ENCODE measurements at places on chromosomes 1 and 21.
A peak's percentile ranks its signal among the peaks of the same experiment; 100 is the strongest.

DNA sequence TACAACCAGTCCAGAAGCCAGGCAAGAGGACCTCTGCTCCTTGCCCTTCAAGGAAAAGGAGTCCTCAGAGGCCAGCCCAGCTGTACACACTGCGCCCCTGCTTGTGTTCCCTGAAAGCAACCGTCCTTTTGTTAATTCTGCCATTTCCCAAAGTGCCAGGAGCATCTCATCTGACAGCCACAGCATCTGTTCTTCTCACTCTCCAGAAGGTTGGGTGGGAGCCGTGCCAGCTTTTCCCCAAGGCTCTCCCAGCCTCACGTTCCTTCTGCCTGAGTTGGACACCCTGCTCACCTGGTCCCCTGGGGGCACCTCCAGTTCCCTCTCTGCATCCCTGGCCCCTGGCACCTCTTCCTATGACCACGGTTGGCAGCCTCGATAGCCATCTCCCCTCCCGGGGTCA, 10.5 kb upstream of the CNTN2 start:
- no peak for DNase-seq

DNA sequence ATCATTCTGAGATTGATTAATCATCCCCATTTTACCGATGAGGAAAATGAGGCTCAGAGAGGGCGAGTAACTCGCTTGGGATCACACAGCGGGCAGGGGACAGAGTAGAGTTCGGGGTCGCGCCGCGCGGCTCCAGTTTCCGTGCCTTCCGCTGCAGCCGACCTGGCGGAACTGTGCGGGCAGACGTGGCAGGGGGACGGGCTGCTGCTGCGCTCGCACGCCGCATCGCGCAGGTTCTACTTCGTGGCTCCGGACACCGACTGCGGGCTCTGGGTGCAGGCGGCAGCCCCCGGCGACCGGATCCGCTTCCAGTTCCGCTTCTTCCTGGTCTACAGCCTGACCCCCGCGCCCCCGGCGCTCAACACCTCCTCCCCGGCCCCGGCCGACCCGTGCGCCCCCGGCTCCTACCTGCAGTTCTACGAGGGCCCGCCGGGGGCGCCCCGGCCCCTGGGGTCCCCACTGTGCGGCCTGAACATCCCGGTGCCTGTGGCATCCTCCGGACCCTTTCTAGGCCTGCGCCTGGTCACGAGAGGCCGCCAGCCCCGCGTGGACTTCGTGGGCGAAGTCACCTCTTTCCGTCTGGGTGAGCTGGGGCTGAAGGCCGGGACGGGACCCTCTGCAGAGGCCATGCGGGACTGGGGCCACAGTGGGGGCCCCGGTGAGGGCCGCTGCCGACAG, 2.3 kb downstream of the LDLRAD2 start:
- DNase-seq: peak; percentile 27

DNA sequence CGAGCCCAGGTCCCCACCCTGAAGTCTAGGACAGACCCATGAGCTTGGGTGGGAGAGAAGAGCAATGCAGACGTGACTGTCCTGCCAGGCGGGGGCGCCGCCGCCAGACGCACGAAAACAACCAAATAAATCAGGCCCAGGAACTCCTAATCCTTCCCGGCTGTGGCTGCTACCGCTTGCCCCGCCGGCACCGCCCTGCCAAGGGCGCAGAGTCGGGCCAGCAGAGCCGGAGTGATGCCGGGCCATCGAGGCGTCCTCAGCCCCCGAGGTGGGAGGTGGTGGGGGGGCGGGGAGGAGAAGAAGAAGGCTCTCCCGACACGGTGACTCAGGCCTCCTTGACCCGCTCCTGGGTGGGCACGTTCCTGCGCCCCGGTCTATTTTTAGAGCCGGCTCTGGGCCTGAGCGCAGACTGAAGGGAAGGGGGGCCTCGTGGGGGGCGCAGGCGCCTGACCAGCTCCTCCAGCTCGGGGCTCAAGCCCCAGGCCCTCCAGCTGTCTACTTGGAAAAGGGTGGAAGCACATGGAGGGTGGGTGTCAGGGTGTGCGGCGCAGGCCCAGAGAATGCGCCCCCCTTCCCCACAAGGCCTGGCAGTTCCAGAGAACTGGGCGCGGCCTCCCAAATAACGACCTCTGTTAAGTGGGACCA, 10.7 kb upstream of the COL16A1 start:
- DNase-seq: peak; percentile 15

GRCh38 chr1:29172415-29172939, 9.2 kb downstream of the SRSF4 start:
- DNase-seq: no peak

GRCh38 chr1:119008483-119009311, 20.6 kb upstream of the TBX15 start:
- DNase-seq: no peak

DNA sequence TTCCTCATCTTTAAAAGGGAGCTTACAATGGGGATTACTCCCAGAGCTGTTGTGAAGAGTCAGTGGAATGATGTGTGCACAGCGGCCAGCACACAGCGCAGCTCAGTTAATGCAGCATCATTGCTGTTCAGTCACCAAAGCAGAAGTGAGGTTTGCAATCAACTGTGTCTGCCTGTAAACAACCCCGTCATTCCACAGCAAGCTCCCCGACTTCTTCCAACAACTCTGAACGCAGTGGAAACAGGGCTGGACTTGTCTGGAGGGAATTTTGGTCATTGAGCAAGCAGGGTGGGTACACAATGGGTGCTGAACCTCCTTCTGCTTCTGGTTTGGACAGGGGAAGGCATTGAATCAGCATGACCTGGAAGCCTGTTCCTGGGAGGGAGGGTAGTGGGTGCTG, 347.4 kb downstream of the PTPRU start:
- no peak for DNase-seq

DNA sequence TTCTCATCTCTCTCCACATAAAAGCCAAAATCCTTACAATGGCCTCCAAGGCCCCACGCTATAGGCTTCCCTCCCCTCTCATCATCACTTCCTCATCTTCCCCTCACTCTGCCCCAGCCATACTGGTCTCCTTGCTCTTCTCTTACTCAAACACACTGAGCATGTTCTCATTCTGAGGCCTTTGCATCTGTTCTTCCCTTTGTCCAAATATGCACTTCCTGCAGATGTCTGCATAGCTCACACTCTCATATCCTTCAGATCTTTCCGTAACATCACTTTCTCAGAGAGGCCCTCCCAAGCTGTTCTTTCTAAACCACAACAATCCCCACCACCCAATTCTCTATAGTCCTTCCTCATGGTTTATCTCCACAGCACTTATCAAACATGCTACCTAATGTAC, 284.1 kb downstream of the HHIPL2 start:
- no peak for DNase-seq

DNA sequence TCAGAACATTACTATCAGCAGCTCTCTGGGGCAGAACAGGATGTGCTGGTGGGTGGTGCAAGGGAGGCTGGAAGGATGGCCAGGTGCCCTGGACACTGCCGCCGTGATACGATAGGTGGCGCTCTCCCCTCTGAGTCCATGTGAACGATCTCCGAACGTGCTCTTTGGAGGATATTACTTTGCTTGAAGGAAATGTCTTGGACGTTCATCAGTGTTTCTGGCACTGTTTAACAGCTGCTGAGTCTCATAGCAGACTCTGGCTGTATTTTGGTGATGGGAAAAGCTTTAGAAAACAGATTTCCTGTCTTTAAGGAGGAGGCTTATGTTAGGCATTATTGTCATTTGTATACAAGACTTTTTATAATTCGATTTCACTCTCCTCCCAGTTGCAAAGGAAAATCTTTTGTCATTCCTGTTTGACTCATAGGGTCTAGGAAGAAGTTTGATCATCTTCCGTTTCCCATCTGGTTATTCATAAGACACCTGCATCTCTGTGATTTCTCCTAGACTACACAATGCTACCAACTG, 386.2 kb upstream of the ADGRL2 start:
- no peak for DNase-seq

DNA sequence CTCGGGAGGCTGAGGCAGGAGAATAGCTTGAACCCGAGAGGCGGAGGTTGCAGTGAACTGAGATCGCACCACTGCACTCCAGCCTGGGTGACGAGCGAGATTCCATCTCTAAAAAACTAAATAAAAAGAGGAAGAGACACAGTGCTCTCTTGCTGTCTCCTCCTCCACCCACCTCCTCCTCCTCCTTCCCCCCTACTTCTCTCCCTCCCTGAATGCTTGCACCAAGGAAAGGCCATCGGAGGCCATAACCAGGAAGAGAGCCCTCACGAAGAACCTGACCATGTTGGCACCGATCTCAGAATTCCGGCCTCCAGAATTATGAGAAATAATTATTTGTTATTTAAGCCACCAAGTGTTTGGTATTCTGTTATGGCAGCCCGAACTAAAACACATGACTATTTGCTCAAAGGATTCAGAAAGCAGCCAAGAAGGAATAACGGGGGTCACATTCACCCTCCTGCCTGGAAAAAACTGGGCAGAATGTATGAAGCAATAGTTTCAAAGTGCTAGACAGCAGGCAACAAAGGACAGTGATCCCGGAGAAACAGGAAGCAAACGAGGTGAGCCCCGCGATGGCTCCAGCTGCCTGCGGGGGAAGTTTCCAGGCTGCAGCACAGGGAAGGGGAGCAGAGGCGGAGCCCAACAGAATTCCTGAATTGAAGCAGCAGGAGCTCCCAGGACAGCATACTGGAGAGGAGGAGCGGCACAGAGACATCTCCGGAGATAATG, 35.8 kb downstream of the LDLRAD1 start:
- no peak for DNase-seq
